ENCODE measurements at places on chromosomes 4 and X.

DNA sequence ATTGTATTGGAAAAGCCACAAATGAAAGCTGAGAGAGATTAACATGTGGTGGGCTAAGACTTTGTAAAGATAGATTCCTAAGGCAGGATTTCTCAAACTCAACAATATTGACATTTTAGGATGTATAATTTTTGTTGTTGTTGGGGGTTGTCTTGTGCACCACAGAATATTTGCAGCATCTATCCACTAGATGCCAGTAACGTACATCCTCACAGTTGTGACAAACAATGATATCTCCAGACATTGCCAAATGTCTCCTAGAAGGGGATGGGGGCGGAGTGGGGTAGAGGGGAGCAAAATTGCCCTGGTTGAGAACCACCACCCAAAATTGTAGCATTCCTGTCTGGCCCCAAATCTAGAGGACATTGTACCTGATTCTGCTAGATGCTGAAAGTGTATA lies 14.7 kb upstream of the CBR4 start:
- DNase-seq: peak; percentile 56

DNA sequence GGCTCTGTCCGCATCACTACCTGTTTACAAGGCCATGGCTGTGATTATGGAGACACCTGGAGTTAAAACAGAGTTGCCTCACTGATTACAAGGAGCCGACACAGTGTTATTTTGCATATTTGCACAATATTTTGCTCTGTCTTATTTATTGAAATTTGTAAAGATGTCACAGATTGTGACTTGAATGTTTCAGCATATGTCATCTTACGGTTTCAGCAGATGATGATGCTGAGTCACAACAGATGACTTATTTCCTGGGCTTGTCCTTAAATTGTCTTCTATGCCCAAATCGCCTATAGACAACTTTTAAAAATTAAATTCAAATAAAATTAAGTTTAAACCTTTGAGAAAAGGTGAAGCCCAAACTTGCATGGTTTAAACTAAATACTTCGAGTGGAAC lies 87.1 kb upstream of the INPP4B start:
- DNase-seq: no peak

- no peak for DNase-seq
Observed at GRCh38 chr4:169195032-169195431, 75.7 kb downstream of the SH3RF1 start.

DNA sequence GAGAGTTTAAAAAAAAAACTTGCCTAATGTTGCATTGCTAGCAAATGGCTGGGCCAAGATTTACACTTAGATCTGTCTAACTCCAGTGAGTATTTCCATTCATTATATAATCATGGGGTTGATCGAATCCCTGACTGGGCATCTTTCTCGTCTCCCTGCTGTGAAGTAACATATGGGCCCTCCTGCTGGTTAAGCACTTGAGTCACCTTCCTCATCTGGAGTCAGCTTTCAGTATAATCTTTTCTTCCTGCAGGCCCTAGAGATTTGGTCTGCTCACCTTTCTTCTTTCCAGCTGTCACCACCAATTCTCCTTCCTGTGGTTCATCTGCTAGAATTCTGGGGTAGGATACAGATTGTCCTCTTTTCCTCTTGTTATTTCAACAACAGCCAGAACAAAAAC lies 41.6 kb downstream of the TIGD2 start:
- peak; percentile 13 for DNase-seq

GRCh38 chr4:95505151-95505550 lies 43.6 kb downstream of the UNC5C start:
- peak; percentile 49 for DNase-seq

- peak; percentile 93 for DNase-seq
Observed at GRCh38 chrX:38798956-38799355, 2.3 kb upstream of the MID1IP1 start.

DNA sequence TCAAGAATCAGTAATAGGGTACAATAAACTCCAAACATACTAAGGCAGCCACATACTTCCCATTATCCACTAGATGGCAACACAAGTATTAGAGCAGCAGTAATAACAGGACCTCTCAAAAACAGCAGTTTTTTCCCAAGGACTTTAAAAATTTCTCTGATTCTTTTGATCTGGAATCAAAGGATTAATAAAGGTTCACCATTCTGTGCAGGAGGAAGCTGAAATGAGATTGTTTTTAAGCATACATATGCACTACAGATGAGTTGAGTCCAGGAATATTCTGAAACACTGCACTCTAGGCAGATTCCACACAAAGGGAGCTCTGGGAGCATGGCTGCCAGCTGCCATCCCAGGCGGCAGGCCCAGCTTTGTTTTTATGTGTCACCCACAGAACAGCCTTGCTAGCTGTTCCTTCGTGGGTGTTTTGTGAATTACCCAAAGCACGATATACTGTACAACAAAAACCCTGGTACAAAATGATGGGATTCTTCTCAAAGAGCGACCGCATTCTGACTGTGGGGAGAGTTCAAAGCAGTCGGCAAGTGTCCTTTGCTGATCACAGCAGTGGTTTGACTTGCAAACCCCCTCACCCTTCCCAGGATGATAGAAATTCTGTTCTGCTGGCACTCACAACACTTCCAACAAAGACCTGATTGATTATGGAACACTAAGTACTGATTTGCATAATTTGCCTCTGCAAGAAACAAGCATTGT lies 61.0 kb downstream of the STX18 start:
- peak; percentile 16 for DNase-seq

- peak; percentile 0 for DNase-seq
Observed at GRCh38 chrX:4263030-4263803, 549.8 kb upstream of the PRKX start.

GRCh38 chr4:10806953-10807645 lies 122.5 kb upstream of the CLNK start:
- no peak for DNase-seq

DNA sequence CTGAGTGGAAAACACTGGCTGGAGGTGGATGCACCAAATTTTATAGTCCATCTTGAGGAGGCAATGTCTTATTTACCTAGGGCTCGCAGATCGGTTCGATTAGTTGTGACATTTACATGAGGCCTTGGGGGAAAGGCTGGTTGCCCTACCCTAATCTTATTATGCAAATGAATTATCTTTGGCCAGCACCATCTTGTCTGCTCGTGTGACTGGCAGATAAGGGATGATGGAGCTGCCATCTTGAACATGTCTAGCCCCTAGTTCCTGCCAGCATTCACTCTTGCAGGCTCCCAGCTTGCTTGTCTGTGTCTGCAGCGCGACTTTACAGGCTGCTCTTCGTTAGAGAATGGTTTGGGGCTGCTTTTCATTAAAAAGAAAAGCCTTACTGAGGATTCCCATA lies 61.9 kb downstream of the SEC24B start:
- DNase-seq: no peak

GRCh38 chr4:143336781-143337599 lies at the start of gene GAB1:
Gene GAB1, plus strand, starts transcription at chr4:143336876. Its CDS starts 313 bp downstream, at chr4:143337189.
- peak; percentile 88 for DNase-seq

DNA sequence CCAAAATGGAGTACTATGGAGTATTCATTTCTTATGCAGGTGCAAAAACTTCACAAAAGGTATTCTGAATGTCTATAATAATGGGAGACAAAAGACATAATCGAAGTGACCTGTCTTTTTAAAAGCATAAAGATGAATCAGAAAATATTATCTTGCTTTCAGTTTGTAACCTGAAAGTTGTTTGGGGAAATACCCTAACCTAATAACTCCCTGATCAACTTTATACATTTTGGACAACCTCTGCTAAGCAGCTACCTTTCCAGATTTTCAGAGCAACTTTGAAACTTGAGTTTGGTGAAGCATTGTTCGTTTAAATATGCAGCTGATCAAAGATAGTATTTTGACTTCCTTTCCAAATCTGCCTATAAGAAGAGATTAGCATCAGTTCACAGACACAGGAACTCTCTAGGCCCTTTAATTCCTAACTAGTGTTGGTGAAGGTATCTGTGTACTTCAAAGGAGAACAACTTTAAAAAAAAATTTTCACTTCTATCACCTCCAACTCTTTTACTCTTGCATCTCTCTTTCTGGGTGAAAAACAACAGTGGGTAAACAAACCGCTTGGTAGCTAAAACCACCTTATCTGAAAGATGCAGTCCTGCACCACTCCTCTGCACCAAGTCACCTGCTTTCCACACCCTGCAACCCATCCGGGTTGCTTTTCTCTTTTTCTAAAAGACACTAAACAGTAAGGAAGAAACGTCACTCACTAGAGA lies 26.5 kb downstream of the CD40LG start:
- DNase-seq: no peak

- no peak for DNase-seq
Observed at GRCh38 chr4:78214078-78214477, 157.0 kb downstream of the FRAS1 start.

DNA sequence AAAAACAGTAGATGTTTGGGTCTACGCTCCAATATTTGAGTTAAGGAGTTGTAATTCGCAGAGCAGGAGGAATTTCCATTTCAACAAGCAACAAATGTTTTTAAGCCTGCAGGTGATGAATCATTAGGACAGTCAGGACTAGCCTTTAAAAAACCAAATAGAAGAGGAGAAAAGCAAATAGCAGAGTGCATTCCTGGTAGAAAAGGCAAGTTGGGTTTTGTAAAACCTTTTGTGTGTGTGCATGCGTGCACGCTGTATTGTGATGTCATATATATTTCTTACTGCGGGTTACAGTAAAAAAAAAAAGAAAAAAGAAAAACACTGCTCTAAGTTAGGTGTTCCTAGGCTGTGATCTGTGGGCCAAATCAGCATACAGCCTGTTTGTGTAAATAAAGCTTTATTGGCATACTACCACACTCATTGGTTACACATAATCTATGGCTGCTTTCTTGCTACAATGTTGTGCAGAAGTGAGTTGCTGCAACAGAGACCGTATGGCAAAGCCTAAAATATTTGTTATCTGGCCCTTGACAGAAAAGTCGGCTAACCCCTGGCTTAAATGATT lies 135.6 kb downstream of the MID1 start:
- DNase-seq: no peak

DNA sequence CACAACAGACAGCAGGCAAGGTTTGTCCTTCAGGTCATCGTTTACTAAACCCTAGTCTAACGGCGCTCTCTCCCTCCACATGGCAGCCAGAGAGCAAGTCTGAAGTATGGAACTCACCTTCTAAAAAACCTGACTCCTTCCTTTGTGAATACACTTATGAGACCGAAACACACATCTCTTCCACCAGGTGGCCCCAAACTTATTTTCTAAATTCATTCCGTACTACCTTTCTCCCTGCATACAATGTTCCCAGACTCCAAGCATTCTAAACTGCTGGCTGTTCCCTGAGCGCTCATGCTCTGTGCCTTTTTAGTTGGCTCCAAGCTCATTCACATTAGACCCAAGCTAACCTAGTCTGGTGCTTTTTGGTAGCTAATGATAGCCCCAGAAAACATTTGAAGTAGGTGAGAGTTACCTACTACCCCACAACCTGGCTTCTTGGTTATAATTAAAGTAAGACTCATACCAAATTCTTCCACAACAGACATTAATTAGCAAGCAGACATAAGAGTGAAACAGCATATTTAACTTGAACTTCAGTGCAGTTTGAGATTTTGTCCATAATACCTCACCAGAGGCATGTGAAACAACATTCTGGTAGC lies 67.6 kb upstream of the DCLK2 start:
- peak; percentile 69 for DNase-seq

- no peak for DNase-seq
Observed at GRCh38 chr4:128635955-128636560, 173.4 kb upstream of the JADE1 start.

- DNase-seq: peak; percentile 32
Observed at GRCh38 chrX:48468247-48468671, 1.8 kb downstream of the SLC38A5 start.

DNA sequence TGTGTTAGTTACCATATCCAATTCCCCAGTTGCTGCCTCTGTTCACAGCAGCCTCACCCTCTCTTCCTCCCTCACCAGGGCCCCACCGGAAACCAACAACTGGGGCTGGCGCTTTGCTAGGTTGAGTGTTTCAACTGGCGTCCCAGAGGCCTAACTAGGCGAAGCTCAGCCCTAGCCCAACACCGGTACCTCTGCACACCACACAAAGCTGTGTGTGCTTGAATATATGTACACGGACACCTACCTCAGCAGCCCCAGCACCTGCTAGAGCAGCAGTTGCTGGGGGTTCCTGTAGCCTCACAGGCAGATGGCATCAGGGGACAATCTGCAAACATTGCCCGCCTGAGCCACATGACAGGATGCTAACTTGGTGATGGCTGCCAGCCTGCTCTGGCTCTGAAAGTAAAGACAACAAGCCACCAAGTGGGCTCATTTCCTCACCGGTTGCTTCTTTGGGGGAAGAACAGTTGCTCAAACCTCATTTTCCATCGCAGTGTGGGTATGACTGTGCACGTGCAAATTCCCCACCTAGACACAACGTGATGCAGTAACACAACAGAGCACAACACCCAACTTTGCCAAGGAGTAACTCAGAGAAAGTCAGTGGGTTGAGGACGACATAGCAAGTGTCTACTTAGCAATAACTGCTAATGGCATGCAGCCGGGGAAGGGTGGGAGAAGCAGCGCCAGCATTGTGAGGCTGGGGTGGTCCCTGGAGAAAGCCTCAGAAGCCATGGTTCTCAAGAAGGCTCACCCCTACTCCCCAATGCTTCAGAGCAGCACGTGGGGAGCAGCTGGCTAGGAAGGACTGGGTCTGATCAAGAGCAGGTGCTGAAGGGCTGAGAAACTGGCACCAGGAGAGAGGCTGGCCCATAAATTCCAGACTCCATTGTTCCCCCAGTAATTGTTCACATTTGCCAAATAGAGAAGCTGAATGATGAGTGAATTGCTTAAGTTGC lies 139.5 kb downstream of the SH3KBP1 start:
- DNase-seq: peak; percentile 24

- no peak for DNase-seq
Observed at GRCh38 chrX:40177942-40178715, 80.4 kb upstream of the BCOR start.

GRCh38 chrX:68844581-68844980 lies 15.8 kb downstream of the EFNB1 start:
- DNase-seq: no peak

DNA sequence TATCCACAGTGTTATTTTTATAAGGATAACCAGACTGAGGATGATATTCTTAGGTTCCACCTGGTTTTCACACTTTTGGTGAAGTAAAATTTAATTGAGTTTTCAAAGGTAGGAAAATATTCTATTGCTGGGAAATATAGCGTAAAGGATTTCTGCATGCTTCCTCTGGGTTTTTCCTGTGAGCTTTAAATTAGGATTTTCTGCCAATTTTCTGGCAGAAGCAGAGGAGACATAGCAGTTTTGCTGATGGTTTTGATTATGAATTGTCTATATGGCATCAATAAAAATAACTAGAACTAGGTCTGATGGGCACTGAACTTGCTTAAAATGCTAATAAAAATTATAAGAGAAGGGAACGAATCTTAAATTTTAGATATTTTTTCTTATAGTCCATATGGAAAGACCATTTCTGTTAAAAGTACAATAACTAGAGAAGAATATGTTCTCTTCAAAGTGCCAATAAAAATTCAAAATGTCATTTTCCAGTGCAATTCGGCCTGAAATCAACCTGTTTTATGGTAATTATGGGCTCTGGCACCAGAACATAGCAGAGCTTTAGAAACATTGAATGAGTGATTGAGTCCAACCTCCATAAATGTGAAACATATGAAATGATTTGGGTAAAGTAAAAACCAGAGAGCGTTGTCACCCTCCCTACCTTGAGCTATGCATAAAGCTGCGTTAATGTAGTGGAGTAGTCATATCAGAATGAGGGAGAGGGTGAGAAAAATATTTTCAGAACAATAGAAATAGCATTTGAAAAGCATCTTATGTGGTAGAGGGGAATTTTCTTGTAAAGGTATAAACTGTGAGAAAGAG lies 279.7 kb downstream of the SPRY1 start:
- no peak for DNase-seq

Measured in fibroblast of skin of back (primary cell).